ENCODE measurements at places on chromosomes 2 and 18.

- DNase-seq: no peak
These were observed 441.6 kb upstream of the PIK3C3 start for GRCh38 chr18:41513438-41513837.

GRCh38 chr2:193966590-193966989 is 1690.4 kb upstream of the SLC39A10 start:
- peak; percentile 28 for DNase-seq

DNA sequence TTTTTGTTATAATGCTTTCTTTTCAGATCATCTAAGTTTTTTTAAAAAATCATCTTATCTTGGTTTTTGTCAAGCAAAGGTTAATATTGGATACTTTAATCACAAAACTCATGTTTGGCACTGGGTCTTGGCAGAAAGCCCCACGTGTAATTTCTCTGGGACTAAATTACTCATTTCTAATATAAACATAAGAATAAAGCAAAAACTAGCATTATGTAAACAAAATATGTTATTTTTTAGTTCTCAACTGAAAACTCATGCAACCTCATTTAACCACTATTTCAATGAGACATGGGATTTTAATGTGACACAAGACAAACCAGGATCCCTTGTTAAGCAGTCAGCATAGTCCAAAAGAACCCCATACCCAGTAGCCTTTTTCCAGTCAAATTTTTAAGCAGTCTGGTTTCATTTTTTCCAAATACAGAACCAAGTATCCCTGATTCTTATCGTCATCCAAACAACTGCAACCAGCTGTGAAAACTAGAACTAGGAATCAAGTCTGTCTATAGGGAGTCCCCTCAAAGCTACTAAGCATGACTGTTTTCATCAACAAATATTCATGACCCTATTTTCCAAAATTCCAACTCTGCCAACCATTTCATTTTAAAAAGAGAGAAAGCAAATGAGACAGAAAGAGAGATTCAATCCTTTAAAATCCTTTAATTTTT is 27.1 kb downstream of the PID1 start:
- no peak for DNase-seq

DNA sequence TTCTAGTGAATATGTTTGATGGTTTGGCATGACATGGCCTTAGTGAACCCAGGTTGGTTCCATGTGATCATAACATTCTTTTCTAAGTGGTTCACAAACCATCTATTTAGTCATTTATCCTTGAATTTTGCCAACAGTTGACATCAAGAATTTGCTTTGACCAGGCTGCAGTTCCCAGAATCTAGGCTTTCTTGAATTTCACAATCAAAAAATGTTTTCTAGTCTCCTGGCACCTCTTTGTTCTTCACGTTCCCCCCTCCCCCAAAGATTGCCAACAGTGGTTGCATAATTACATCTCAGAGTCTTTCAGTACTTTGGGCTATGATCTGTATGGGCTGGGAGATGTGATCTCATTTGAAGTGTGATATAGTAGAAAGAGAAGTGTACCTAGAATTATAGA is 124.0 kb downstream of the GATA6 start:
- no peak for DNase-seq

DNA sequence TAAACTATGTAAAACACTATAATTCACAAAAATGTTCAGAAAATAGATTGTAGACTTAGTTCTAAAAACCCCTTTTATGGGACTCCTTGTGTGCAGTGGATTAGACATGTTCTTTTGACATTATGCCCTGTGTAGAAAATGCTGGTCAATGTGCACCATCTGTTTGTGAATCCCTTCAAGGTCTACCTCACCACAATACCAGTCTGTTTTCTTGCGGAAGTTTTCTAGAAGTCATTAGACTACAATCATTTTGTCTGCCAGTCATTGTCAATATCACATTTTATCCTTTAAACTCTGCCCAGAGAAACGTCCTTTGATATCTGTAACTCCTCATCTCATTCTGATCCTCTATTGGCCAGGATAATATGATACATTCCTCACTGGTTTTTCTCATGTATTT is 7.8 kb downstream of the ITGA4 start:
- no peak for DNase-seq

DNA sequence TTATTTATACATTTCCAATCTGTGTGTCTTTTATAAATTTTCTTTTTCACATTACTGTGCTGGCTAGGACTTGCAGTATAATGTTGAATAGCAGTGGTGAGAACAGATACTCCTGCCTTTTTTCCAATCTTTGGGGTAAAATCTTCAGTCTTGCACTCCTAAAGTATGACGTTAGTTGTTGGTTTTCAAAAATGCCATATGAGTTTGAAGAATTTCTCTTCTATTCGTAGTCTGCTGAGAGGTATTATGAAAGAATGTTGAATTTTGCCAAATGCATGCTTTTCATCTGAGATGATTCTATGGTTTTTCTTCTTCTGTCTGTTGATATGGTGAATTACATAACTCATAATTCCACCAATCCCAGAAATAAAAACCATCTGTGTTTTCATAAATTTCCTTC is 335.3 kb upstream of the CHST9 start:
- no peak for DNase-seq

- no peak for DNase-seq
These were observed 645.5 kb upstream of the ID2 start for GRCh38 chr2:8036366-8036765.

GRCh38 chr2:4391013-4391412 is 687.6 kb downstream of the DCDC2C start:
- DNase-seq: no peak

DNA sequence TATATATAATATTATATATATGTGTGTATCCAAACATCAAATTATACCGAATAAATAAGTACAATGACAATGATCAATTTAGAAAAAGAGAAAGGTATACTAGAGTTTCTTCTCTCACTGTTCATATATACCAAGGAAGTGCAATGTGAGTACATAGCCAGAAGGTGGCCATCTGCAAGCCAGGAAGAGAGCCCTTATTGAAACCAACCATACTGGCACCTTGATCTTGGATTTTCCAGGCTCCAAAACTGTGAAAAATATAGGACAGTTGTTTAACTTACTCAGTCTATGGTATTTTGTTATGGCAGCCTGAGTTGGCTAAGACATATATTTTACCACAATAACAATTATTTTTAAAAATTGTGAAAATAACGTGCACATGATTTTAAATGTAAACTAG is 1490.2 kb upstream of the SLC39A10 start:
- peak; percentile 64 for DNase-seq

Measured in SK-MEL-5 (cell line).